ENCODE measurements at places on chromosomes 1 and 21.

DNA sequence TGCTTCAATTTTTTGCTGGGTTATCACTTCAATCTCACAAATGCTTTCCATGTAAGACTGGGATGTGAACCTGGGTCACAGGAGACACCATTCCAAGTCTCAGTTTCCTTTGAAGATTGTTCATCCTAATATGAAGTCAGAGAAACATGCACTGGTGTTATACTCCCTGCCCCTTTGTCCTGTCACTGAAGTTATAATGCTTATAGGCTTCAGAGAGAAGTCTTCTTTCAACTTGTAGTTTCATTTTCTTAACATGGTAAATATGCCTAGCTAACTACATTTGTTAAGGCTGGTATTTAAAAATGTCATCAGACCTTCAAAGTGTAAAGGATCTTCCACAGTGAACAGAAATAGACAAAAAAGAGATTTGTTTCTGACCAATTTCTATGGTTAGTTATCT, 1195.9 kb downstream of the MRPL39 start:
- no peak for ATAC-seq

GRCh38 chr1:38474738-38475623, 384.6 kb downstream of the RRAGC start:
- ATAC-seq: peak; percentile 96

GRCh38 chr1:152543820-152544219, 22.8 kb downstream of the LCE3E start:
- no peak for ATAC-seq

DNA sequence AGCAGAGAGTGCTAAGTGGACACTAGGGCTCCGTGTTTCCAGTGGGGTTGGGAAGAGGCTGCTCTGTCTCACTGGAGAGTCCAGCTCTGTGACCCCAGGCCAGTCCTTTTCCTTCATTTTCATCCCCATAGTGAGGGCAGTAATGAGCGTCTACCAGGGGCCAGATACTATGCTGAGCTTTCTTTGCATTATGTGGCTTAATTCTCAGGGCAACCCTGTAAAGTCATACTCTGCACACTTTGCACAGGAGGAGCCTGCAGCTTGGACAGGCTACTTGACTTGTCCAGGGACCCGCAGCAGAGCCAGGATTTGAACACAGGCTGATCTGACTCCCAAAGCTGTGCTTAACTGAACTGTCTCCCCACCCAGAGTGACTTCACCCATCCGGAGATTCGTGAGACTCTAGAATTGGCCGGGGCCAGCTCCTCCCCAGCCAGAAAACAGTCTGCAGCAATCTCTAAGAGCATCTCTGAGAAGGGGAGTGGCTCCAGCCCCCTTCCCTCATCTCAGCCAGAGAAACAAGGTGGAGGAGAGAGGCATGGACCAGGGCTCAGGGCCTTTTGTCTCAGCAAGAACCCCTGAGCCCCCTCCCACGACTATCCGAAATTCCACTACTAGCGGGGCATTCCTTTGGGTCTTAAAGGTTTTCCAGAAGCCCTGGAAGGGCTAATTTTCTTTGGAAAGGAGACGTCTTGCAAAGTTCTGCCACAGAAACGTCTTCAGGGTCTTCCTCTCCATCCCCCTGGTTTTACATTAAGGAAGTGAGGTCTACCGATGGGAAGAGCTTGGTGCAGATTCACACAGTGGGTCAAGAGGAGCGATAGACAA, 866 bp upstream of the FNDC5 start:
- ATAC-seq: no peak

DNA sequence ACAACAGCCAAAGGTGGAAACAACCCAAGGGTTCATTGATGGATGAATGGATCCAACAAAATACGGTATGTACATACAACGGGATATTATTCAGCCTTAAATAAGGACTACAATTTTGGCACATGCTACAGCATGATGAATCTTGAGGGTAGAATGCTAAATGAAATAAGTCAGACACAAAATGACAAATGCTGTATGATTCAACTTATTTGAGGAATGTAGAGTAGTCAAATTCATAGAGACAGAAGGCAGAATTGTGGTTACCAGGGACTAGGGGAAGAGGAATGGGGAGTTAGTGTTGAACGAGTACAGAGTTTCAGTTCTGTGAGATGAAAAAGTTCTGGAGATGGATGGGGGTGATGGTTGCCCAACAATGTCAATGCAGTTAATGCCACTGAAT, 118.0 kb upstream of the PAXBP1 start:
- ATAC-seq: no peak

GRCh38 chr1:26950602-26951001, 9.7 kb downstream of the KDF1 start:
- peak; percentile 35 for ATAC-seq

- ATAC-seq: no peak
Measured at GRCh38 chr1:47469910-47470309, 32.1 kb downstream of the FOXD2 start.

DNA sequence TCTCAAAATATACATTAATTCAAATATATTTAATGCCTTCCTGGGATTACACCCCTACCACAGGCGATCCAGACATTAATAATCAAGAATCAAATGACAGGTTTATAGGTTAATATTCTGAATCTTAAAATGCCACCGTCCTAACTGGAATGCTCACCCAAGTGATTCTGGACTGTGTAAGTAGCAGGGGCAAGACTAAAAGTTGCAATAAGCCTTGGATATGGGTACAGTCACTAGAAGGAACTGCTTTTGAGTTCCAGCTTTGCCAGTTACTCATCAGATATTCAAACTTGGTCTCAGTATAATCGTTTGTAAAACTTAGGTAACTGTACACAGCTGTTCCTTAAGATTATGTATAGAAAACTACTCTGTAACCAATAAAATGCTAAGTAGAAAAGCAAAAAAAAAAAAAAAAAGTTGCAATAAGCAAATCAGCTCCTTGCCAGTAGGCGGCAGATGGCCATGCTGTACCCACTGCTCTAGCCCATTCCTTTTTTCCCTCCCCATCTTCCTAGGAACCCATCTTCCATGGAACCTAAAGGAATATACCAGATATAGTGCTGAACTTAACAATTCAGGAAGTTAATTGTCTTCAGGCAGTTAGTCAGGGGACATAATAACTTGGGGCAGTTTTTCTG, 10.5 kb downstream of the RO60 start:
- no peak for ATAC-seq

- no peak for ATAC-seq
Measured at GRCh38 chr1:65163201-65163805, 15.3 kb downstream of the AK4 start.

- peak; percentile 41 for ATAC-seq
Measured at GRCh38 chr1:47388891-47389238, 27.2 kb upstream of the FOXE3 start.

DNA sequence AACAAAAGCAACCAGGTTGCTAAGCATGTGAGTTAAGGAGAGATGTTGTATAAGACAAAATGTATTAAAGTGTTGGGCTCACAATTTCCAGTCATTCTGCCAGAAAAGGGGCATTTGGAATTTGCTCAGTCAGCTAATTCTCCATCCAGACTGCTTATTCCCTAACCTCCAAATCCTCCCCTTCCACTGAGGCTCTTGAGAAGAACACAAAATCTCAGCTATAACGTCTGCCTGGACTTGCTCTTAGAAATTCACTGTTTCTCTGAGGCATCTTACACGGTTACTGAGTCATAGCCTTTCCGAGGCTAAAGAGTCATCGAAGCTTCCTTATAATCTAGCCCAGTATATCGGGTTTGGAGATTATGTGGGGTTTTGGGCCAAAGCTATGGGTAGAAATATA, 548.2 kb upstream of the ADGRL4 start:
- ATAC-seq: no peak

DNA sequence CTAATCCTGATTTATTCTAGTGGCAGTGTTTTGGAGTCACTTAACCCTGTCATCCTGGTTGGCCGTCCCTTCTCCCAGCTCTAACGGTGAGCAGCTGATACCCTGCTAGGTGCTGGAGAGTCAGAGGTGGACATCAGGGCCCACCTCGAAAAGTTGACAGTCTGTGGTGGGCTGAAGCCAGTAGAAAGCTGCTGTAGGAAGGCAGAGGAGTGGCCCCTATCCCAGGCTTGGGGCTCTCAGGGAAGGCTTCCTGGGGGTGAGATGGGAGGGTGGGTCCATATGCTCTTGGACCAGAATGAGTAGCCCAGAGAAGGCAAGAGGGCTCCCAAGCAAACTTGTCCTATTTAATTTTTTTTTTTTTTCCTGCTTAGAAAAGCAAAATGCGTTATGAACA, 475 bp upstream of the RPL5 start:
- ATAC-seq: no peak

DNA sequence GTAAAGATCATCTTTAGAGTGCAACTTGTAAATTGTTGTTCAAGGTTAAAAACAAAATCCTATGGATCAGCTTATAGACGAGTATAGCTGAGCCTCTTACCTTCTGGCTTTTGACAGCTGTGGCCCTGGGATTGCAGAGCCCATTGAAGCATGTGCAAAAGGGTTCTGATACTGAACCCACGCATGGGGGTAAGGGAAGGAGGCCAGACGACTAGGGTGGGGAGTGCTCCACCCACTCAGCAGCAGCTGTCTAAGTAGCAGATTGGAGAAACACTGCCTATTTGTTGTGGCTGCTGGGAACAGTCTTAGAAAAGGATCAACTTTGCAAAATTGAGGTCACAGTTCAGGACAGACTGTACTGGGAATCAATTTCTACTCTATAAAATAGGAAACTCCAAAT, 16.1 kb downstream of the CD101 start:
- ATAC-seq: peak; percentile 74

DNA sequence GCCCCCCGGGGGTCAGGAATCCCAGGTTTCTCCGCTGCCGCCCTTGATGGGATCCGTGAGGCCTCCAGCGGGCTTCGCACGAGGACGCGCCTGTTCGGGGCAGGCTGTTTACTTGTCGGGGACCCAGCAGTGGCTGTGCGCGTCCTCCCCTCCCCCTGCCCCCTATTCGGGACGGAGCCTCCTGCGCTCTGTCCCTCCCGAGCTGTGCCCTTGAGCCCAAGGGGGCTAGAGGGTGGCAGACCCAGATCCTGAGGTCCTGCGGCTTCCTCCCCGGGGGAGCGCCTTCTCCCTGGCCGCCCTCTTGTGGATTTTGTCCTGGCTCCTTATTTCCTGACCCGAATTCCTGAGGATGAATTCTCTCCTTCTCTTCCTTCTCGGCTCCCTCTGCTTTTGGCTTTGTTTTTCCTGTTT, 38.4 kb downstream of the PIK3CD start:
- ATAC-seq: no peak

- ATAC-seq: no peak
Measured at GRCh38 chr1:184329962-184330868, 56.6 kb upstream of the C1orf21 start.

DNA sequence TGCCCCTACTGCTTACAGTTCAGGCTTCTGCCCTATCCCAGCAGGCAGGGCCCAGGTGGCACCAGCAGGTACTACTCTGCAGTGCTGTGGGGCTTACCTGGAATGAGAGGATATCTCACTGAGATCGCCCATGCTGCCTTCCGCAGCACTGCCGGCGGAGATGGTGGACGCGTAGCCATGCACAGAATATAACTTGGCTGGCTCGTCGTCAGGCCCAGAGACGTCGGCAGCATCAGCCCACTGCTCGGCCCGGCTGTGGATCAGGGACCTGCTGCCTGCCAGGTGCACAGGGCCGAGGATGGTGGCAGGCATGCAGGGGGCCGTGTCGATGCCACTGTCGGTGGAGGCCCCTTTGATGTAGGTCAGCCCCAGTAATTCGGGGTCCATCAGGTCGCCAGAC, 190.9 kb downstream of the SIPA1L2 start:
- ATAC-seq: no peak

DNA sequence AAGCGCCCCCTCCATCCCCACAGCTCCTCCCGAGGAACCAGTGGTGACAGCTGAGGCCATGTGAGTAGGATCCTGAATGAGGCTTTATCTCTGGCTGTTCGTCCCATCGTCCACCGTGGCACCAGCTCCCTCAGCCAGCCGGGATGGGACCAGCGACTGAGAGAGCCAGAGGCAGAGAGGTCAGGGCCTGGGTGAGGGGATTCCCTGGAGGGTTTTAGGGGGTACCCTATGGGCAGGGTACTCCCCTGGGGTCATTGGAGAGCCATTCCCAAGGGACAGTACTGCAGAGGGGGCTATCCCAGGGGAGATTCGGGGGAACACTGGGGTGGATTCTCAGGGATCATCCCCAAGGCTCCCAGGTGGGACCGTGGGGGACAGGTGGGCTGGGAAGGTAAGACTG, 2.4 kb downstream of the TMEM125 start:
- ATAC-seq: no peak

DNA sequence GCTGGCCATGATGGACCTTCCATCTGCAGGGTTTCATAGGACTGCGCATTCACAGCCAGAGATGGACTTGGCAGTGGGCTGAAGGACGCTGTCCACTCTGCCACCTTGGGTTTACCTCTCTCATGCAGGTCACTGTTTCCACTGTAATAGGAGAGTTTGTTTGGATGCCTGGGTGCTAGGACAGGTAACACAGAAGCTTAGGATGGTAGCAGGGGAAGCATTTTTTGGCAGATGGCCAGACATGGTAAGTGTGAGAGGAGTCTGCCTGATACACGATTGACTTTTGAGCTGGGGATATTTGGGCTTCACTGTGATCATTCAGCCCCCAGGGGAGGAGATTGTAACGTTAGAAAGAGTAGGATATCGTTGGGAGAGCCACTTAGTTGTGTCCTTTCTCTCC, 11.8 kb downstream of the PSEN2 start:
- ATAC-seq: no peak

- no peak for ATAC-seq
Measured at GRCh38 chr1:53385276-53386225, 57.7 kb upstream of the LRP8 start.

GRCh38 chr1:217630711-217631591, at the start of the genes GPATCH2 and SPATA17:
Gene GPATCH2, minus strand, starts transcription at chr1:217631090. Its CDS starts 119 bp downstream, at chr1:217630971.
Gene SPATA17, plus strand, starts transcription at chr1:217631344. Its CDS starts 35 bp downstream, at chr1:217631379.
- ATAC-seq: peak; percentile 94

GRCh38 chr1:204335533-204335932, 24.2 kb downstream of the PLEKHA6 start:
- ATAC-seq: no peak

DNA sequence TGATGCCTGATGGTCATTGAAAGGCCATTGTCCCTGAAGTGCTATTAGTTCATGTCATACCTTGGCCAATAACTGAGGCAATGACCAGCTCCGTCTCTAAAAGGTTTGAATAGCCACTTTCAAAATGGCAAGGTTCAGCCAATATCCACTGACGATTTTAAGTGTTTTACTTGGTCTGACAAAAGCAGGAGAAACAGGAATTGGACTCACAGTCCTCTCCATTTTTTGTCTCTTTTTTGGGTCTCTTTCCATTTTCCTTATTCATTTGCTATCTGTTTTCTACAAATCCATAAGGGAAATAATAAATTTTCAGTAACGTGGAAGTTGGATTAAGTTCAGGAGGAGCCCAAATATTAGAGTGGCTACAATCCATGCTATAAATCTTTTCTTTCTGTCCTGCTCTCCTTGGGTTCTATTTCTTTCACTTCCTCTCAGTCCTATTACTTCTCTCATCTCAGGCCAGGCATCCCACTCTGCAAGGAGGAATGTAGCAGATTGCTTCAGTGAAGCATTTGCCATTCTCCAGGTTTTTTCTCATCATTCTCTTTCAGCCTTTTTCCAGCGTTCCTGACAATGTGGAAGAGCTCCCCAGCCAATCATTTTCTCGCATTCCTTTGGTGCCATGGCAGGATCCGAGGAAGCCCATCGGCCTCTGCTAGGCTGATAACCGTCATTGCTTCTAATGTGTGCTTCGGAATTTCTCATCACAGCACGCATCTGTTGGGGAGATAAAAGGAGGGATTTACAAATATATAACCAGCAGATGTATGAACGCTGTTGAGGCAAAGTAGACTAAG, 414.5 kb downstream of the ADGRL2 start:
- no peak for ATAC-seq
